Colonic mucosa (tissue), 4 donors: ENCODE measurements at places on chromosomes 1 and 21. TPM values are rescaled to one million over a fixed set of nuclear protein-coding genes. Genes with fewer than 3 reads are reported as not detected.

DNA sequence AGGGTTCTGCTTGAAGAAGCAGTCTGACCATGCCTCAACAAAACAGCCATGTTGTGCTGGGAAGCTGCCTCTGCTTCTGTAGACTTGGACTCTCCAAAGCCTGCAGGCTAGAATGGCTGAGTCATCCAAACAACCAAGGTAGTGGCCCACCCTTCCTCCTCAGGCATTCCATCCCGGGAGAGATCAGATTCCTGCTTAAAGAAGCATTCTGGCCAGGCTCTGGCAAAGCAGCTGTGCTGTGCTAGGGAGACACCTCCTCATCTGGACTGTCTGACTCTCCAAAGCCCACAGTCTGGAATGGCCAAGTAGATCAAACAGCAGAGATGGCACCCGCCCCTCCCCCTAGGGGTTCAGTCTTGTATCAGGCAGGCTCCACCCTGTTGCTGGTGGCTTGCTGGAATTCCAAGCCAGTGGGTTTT lies 38.3 kb upstream of the F3 start:
- no peak for DNase-seq

The ELF3 gene
- total RNA-seq: 1,162 TPM

The AKR7A2 gene
- 129 TPM for total RNA-seq

The NBPF20 gene
- 2.1 TPM for total RNA-seq

The VSIG8 gene
- total RNA-seq: not detected

- no peak for DNase-seq
These were observed 20.9 kb upstream of the RGL1 start for GRCh38 chr1:183783767-183784637.

DNA sequence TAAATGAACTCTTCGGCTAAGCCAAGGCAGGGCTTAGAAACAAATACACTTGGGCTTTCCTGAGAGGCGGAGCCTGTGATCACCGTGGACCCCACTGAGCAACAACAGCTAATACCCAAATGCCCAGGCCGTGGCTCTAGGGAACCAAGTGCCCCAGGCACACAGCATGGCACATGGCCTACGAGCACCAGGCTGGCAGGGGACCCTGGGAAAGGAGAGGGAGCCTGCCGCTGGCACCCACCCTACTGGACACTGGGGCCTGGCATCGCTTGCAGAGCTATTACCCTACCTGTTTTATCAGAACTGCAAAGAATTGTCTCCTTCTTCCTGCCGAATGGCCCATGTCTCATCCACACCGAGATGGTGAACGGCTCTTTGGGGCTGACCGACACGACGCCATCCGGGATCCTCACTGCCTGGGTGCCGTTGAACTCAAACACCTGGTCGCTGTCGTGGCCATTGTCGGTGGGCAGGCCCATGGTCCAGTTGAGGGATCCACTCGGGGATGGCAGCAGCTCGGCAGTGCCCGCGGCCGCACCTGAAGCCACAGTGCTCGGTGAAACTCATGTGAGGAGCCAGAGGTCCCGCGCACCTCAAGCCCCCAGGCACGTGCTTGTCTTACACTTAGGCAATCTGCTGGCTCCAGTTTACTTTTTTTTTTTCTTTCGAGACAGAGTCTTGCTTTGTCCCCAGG lies 79.5 kb downstream of the CLSTN1 start:
- DNase-seq: no peak

- no peak for DNase-seq
These were observed 33.8 kb upstream of the EYA3 start for GRCh38 chr1:28122183-28122582.

GRCh38 chr1:20361401-20361800 lies 70.7 kb downstream of the VWA5B1 start:
- no peak for DNase-seq
